ENCODE measurements at places on chromosomes 1 and 21. TPM values are rescaled to one million over a fixed set of nuclear protein-coding genes. Genes with fewer than 3 reads are reported as not detected.

KRTAP13-2 gene
- not detected for total RNA-seq

RAB25 gene
- total RNA-seq, result 0.13 TPM

KIAA0319L gene
- total RNA-seq, result 61.2 TPM

ABCA4 gene
- total RNA-seq, result 0.78 TPM

SERPINC1 gene
- total RNA-seq, result not detected

HSD11B1 gene
- 4.2 TPM for total RNA-seq

C1orf232 gene
- total RNA-seq, result not detected

CAMK2N1 gene
- 0.65 TPM for total RNA-seq

SH2D1B gene
- total RNA-seq, result not detected

THEM5 gene
- not detected for total RNA-seq

NEXN gene
- 18.9 TPM for total RNA-seq

DIRAS3 gene
- total RNA-seq, result 0.43 TPM

CLEC20A gene
- not detected for total RNA-seq

CD160 gene
- 0.13 TPM for total RNA-seq

KLHDC8A gene
- total RNA-seq, result not detected

C1orf141 gene
- total RNA-seq, result not detected

RNU1-3 gene
- under 0.01 TPM for total RNA-seq

RGS16 gene
- total RNA-seq, result 17.2 TPM

GRIK3 gene
- not detected for total RNA-seq

S100A14 gene
- total RNA-seq, result not detected

SLAMF6 gene
- not detected for total RNA-seq
